ENCODE measurements at places on chromosomes 5 and 9. TPM values are rescaled to one million over a fixed set of nuclear protein-coding genes. Genes with fewer than 3 reads are reported as not detected.

DNA sequence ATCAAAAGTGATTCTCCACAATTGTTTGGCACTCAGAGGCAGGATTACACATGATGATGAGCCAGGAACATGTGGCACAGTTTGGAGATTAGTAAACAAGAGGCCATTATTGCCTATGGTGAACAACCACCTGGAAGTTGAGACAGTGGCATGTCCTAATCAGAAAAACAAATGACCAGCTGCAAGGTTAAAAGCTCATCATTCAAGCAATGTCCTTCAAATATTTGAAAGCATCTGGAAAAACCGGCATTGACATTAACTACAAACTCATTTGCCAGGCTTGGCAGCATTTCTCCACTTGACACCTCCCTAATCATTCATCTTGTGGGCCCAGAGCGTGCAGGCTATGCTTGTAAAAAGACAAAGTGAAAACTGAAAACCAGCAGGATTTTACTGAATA is 80.6 kb upstream of the MEGF10 start:
- DNase-seq = peak; percentile 29

DNA sequence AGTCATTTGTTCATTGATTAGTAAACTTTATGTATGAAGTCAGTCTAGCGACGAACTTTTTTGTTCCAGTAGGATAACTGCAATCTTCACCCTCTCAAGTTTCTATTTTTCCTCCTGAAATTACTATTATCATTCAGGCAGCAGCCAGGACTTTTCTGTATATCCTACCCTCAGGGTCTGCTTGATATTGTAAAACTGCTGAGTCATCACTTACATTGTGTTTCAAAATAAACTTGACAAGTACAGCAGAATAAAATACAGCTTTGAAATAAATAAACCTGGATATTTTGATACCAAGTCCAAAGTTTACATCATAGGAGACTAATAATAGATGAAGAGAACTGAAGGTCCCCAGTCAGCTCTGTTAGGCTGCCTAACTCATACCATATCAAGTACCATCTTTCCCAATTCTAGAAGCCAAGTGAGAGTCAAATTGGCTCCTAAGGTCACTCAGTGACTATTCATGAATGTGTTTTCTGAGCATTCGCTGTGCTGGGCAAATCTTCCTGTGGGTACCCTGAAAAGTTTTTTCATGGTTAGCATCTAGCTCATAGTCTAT is 234.6 kb downstream of the PARP8 start:
- DNase-seq = no peak

DNA sequence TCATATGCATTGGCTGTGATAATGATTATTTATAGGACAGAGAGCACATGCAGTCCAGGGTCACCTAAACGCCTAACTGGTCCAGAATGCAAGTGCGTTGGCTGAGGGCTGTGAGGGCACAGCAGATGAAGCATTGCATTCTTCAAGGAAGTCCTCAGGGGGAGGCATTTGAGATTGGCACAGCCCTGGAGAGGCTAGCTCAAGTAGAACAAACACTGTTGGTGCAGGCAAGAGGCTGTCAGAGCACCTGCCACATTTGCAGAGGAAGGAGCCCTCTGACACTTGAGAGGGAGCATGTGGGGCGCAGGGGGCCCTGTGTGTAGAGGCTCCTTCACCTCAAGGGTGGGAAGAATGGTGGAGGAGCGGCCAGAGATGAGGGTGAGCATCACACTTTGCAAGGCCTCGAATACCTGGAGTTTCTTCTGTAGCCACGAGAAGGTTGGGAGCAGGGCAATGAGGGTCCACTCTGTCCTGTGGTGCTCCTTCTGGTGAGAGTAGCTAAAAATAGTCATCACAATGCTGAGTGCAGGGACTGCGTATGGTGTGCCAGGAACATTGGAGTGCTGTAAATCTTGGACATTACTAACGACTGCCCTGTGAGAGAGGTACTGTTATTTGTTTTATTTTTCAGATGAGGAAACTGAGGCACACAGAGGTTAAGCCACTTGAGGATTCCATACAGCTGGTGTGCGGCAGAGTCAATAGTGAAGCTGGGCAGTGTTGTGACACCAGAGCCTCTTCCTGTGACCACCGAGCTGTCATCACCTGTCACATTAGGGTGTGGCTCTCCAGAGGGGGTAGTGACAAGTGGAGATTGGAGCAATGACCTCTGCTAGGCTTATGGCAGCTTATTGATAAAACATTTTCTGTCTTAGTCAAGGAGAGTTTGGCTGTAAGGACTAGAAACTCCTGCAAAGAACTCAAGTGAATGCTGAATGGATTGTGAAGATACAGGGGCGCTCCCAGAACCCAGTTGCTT is 100.2 kb downstream of the PIP5K1B start:
- no peak for DNase-seq

- DNase-seq = no peak
Observed at GRCh38 chr9:116913536-116913935, 226.4 kb downstream of the TRIM32 start.

- no peak for DNase-seq
Observed at GRCh38 chr5:172544371-172545095, 90.2 kb upstream of the SH3PXD2B start.

DNA sequence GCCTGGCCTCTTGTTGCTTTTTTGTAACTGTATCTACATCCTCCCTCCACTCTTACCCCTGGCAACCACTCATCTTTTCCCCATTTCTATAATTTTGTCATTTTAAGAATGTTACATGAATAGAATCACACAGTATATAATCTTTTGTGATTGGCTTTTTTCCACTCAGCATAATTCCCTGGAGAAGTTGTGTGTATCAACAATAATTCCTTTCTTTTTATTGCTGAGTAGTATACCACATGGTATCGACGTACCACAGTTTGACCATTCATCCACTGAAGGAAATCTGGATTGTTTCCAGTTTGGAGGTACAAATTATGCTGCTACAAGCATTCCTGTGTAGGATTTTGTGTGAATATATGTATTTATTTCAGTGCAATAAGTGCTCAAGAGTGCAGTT is 21.7 kb upstream of the ENTREP1 start:
- DNase-seq = no peak

GRCh38 chr5:52024359-52024758 is 641.1 kb downstream of the ISL1 start:
- DNase-seq = no peak

DNA sequence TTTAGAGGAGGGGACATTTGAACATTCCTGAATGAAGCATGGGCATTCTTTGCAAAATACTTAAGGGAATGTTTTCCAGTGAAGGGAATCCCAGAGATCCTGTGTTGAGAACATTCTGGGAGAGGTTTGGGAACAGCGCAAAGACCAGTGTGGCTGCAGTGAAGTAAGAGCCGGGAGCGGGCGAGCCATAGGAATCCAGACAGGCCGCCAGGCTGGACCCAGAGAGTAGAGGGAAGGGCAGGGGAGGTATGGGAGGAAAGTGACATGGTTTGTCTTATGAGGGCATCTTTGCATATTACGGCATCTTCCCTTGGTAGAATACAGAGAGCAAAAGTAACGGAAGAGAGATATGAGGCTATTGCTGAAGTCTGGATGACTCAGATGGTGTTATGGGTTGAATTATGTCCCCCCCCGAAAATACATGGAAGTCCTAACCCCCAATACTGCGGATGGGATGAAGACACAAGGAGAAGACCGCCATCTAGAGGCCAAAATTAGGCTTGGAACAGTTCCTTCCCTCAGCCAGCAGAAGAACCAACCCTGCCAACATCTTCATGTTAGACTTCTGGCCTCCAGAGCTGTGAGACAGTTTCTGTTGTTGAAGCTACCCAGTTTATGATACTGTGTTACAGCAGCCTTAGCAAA is 268.2 kb downstream of the MAST4 start:
- peak; percentile 60 for DNase-seq

Gene ACER2
- total RNA-seq = 6.2 TPM

GRCh38 chr5:75078027-75078426 is 25.7 kb upstream of the GCNT4 start:
- DNase-seq = no peak

Gene TMOD1
- 0.65 TPM for total RNA-seq

DNA sequence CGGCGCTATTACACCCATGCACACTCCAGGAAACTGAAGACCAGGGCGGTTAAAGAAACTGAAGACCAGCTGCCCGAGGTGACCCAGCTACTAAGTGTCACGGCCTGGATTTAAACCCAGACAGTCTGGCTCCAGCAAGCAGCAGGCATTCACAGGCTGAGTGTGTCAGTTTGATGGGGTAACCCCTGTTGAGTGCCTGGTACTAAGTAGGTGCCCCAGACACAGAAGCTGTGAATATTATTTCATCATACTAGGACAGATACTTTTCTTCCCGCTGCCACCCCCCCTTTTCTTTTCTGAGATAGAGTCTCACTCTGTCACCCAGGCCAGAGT is 7.3 kb downstream of the ENG start:
- DNase-seq = peak; percentile 84

- no peak for DNase-seq
Observed at GRCh38 chr9:108078811-108079210, 589.2 kb upstream of the KLF4 start.

DNA sequence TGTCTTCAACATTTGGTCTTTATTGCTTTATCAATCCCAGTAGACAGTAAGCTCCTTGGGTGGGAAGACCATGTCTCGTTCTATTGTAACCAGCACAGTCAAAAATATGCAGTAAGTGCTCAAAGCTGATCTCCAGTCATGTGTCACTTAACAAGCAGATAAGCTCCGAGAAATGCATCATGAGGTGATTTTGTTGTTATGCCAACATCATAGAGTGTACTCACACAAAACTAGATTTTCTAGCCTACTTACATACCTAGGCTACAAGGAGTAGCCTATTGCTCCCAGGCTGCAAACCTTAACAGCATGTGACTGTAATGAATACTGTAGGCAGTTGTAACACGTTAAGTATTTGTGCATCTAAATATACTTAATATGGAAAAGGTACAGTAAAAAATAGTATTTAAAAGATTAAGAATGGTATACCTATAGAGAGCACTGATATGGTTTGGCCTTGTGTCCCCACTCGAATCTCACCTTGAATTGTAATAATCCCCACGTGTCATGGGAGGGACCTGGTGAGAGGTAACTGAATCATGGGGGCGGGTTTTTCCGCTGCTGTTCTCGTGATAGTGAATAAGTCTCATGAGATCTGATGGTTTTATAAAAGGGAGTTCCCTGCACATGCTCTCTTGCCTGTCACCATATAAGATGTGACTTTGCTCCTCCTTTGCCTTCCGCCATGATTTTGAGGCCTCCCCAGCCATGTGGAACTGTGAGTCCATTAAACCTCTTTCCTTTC is 39.8 kb upstream of the PCSK5 start:
- no peak for DNase-seq

GRCh38 chr5:94776167-94776566 is 157.7 kb downstream of the SLF1 start:
- DNase-seq = no peak

DNA sequence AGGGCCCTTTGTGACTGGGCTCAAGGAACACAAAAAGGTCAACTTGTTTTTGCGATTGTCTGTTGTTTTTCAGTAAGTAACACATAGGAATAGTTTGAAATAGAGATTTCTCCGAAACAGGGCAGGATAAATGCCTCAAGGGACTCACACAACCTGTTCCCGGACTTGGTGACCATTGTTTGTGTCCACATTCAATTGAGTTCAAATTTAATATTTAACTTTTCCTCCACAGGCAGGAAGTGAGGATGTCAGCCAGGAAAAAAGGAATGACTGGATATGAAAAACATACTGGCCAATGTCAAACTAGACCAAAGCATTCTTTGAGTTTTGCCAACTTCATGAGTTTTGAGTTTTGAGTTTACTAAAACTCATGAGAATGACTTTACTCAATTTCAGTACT is 72.7 kb downstream of the SPATA31C2 start:
- no peak for DNase-seq

- no peak for DNase-seq
Observed at GRCh38 chr9:114811301-114811700, 5.5 kb upstream of the TNFSF15 start.

DNA sequence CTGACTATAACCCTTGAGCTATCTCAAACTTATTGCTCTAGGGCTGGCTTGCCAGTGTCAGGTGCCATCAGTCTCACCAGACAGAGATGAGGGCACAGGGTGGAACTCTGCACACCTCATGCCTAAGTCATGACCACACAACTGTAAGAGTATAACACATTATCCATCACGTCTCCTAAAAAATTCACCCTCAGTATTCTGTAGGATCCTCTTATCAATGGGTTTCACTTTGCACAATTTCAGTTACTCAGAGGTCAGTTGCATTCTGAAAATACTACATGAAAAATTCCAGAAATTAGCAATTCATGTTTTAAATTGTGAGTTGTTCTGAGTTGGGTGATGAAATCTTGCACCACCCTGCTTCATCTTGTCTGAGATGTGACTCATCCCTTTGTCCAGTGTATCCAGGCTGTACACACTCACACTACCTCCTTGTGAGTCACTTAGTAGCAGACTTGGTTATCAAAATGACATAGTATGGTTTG is 690.9 kb upstream of the CDH18 start:
- no peak for DNase-seq

DNA sequence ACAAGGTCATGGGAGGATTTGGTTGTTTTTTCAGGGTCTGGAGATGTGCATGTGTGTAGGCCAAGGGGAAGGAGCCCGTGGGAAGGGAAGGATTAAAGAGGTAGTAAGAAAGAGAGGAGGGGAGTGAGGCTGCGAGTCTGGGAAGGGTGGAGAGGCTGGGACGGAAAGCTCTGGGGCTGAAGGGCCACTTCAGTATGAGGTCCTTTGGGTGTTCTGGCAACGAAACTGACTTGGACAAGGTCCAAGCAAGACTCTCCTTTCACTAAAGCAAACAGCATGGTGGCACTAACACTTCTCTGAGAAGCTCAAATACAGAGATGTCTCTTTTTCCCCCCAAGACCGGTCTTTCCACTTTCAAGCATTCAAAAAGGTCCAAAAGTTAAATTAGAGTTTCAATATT is 394.5 kb downstream of the ARHGEF28 start:
- no peak for DNase-seq

Data from lung microvascular endothelial cell (primary cell).